ENCODE measurements at places on chromosomes 2 and 18.

DNA sequence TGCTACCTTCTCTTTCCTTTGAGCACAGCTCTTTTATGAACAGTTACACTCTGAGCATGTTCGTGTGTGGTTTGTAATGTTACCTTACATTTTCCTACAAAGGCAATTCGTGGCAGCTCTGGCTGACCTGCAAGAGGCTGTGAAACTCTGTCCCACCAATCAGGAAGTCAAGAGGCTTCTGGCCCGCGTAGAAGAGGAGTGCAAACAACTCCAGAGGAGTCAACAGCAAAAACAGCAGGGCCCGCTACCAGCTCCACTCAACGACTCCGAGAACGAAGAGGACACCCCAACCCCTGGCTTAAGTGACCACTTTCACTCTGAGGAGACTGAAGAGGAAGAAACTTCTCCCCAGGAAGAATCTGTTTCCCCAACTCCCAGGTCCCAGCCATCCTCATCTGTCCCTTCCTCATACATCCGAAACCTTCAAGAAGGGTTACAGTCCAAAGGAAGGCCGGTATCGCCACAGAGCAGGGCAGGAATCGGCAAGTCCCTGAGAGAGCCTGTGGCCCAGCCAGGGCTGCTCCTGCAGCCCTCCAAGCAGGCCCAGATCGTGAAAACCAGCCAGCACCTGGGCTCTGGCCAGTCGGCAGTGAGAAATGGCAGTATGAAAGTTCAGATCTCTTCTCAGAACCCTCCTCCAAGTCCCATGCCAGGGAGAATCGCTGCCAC lies 56.9 kb downstream of the WDSUB1 start:
- DNase-seq = no peak

- DNase-seq = no peak
These were observed 8.8 kb upstream of the MBD2 start for GRCh38 chr18:54233228-54233625.

DNA sequence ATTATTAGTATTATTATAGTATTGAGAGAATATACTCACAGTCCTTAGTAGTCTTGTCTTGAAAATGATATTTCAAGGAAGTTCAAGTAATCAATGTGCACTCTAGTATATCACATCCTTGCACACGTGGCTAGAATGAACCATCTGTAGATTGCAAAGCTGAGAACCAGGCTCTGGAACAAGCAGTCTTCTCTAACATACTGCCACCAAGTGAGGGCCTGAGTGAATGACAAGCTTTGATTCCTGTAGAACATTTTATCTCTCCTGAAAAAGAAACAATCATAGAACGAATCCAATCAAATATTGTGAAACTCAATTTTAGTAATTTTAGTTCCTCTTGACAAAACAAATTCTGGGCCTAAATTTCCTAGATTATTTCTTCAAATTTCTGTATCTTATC lies 55.3 kb upstream of the SULT1C3 start:
- DNase-seq = peak; percentile 20

GRCh38 chr2:44768438-44769236 lies 172.9 kb upstream of the SIX3 start:
- DNase-seq = no peak

All from OCI-LY7 (cell line).